AG09309 (cell line): ENCODE measurements at places on chromosomes 5 and 9.

DNA sequence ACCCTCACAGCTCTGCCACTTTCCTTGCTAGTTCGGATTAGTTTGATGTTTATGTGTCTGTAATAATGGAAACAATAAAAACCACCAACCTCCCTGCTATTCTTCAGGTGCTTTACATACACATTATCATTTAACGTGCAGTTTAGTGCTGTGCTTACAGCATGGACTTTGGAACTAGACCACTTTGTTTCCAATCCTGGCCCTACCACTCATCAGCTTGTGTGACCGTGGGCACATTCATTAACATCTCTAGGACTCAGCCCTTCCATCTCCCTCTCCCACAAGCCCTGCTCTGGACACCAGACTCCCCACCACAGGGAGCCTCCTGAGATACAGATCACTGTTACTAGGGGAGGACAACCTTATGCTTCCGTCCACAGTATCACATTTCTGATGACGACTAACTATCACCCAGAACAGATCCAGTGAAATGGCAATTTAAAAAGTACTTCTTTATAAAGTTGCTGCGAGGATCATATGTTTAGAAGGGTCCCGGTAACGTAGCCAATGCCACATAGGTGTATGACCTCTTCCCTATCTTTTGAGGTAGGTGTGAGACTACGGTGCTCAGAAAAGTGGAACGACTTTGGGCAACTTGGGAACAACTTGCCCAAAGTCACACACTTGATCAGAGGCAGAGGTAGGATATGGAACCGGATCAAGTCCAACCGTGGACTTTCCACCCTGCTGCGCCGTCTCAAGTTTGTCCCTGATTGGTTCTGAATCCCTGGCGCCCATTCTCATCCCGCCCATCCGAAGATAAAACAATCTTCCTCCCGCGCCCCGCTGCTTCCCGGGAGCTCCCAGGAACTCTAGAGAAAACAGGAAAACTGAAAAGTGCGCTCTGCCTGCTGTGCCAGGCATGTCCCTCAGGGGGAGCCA, 132.4 kb upstream of the NIPBL start:
- DNase-seq, result no peak

- no peak for DNase-seq
Observed at GRCh38 chr9:107260437-107261081, 22.5 kb upstream of the RAD23B start.

DNA sequence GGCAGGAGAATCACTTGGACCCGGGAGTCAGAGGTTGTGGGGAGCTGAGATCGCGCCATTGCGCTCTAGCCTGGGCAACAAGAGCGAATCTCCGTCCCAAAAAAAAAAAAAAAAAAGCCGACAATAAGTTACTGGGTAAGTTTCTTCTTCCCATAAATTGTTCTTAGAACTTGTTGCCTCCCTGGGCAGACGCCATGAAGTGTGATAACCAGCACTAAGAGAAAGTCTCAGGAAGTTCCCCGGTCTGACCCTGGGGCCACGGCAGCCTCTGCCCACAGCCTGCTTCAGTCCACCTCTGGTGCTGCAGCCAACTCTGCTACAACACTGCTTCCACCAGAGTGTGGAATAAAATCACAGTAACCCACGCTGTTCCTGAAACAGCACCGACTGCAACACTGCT, 19.1 kb downstream of the LPCAT1 start:
- DNase-seq, result no peak

DNA sequence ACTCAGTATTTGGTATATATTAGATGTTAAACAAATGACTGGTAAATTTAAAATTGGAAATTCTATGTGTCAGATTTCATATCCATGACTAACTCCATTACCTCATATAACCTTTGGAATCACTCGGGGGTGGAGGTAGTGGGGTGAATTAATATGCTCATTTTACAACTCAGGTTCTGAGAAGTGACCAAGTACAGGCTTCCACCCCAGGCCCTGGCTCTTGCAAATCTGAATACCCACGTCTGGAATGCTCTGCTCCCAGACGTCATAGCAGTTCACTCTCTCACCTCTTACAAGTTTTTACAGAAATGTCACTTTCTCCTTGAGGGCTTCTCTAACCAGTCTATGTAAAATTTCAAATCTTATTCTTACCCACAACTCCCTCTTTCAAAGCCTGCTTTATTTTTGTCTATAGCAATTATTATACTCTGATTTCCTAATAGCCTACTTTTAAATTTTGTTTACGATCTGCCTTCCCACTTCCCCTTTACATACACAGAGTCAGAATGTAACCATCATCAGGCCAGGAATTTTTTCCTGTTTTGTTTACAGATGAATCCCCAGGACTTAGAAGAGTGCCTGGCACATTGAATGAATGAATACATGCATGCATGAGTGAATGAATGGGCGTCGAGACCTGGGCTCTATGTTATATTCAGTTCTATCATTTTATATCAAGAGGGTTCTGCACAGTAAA, 134.1 kb upstream of the IFNE start:
- DNase-seq, result peak; percentile 93

GRCh38 chr5:144133050-144133633, 37.3 kb downstream of the YIPF5 start:
- no peak for DNase-seq

DNA sequence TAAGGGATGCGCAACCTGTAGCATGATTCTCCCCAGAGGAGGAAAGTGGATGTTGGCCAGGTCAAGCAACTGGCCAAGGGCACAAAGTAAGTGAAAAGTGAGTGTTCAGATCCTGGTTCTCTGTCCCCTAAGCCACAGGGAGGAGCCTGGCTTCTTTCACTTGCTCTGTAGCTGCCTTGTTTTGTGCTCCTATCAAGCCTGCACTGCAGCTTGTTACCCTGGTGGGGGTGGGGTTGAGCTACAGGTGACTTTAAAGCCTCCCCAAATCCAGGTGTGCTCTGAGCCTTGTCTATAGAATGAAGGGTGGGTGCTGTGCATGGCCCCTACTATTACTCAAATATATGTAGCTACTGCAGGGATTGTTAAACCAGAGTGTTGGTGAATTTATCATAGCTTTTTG, 32.9 kb downstream of the RALGPS1 start:
- no peak for DNase-seq

- no peak for DNase-seq
Observed at GRCh38 chr5:32003981-32004380, 170.1 kb downstream of the GOLPH3 start.

DNA sequence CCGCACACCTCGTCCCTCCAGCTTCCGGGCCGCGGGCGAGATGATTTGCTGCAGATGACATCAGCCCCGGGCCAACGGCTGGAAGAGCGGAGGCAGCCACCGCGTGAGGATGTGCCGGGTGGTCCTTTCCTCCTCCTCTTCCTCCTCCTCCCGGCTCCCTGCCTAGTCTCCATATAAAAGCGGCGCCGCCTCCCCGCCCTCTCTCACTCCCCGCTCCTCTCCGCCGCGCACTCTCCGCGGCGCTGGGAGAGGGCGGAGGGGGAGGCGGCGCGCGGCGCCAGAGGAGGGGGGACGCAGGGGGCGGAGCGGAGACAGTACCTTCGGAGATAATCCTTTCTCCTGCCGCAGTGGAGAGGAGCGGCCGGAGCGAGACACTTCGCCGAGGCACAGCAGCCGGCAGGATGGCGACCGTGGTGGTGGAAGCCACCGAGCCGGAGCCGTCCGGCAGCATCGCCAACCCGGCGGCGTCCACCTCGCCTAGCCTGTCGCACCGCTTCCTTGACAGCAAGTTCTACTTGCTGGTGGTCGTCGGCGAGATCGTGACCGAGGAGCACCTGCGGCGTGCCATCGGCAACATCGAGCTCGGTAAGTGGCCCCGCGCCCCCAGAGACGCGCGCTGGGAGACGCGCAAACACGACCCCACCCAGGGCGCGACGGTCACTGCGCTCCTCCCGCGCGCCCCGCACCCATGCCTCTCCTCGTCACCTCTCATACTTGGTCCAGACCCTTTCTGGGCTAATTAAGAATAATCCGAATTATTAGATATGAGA, at the start of gene MAP1B:
MAP1B (plus strand) TSS at position 345 of the 770 bp plus-strand sequence; CDS start at position 402, 57 bp downstream.
- no peak for DNase-seq

GRCh38 chr9:119537138-119537537, 167.9 kb upstream of the BRINP1 start:
- DNase-seq, result no peak
